NCI-H187 (cell line): ENCODE measurements at places on chromosomes 1 and 21.

GRCh38 chr1:182739545-182739944 lies 50.0 kb upstream of the NPL start:
- DNase-seq, result no peak

DNA sequence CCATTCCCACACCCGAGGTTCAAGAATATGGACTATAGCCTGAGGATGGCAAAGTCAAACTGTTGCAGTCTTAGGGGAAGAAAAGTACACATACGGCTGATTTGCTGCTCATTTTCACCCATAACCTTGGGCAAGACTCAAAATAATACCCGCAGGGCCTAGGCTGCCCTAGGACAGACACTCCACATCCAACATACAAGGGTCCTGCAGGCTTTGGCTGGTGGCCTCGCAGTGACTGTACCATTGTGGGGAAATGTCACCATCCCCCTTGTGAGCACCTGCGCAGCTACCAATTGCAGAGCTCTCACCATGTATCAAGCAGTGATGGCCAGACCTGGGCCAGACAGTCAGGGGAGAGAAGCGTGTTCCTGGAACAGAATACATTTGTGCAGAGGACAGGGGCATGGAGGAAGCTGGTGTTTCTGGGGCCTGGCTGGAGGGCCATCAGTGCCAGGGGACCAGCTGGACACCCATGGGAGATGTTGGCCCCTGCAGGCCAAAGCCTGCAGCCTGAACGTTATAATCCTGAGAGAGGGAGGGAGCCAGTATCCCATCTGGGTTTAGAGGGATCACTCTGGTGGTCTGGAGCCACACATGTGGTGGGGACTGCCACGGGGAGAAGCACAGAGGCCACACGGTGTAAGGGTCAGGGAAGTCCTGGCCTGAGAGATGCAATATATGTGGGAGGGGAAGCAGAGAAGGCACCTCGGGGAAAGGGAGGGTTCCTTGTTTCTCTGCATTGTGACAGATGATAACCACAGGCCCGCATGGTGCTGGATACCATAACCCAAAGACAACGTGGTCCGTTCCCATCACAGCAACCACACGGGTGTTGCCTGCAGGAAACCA lies 101.2 kb downstream of the GLIS1 start:
- DNase-seq, result no peak

- DNase-seq, result no peak
These were observed 70.4 kb upstream of the TTLL7 start for GRCh38 chr1:84069236-84069845.

DNA sequence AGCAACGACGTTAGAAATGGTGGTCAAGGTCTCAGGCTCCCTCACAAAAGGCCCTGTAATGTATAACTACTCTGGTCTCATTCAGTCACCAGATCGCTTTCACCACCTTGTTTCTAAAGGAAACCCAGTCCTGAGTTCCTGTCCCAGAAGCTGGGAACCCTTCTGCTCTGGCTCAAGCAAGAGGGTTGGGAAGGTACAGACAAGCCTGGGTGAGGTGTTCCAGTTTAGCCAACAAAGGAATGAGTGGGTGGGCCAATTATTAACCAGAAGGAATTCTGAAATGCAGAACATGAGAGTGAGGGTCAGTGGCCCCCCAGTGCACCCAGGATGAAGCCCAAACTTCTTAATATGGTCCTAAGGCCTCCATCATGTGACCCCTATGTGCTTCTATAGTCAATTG lies 17.5 kb downstream of the TRABD2B start:
- no peak for DNase-seq

DNA sequence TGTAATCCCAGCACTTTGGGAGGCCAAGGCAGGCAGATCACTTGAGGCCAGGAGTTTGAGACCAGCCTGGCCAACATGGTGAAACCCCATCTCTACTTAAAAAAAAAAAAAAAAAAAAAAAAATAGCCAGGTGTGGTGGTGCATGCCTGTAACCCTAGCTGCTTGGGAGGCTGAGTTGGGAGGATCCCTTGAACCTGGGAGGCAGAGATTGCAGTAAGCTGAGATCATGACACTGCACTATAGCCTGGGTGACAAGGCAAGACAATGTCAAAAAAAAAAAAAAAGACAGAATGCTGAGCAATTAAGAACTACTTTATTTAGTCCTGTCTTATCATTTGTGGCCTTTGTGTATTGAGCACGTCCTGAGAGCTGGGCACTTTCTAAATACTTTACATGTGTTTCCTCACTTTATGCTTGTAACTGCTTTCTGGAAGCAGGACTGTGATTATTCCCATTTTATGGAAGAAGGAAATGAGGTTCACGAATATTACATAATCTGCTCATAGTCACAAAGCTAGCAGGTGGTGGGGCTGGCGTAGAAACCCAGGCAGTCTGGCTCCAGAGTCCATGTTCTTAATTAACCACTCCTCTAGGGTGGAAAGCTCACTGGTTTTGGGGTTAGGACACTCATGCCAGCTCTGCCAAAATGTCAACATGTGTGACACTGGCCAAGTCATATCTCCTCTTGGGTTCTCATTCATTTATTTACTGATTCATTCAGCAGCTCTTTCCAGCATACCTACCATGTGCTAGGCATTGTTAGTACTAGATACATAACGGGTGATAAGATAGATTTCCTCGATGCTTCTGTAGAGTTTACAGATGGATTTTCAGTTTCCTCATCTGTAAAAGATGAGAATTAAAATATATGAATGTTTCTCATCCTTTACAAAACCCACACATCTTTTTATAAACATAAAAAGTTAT lies 57.7 kb downstream of the DDR2 start:
- DNase-seq, result no peak

DNA sequence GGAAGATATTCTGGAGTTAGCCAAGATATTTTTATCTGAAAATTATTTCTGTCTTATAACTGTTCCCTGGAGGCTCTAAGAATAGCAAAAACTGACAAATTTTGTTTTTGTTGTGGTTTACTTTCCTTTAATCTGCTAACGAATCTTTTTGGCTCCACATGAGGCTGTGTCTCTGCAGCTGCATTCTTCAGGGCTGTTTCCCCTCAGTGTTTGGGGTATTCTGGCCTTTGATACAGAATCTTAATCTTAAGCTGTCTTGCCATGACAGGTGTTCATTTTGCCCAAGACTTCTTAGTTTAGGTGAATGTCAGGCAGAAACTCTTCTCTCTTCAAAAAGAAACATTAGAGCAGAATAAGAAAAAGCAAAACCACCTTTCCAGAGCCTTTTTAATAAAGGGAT lies 83.8 kb downstream of the GABPA start:
- DNase-seq, result no peak

- DNase-seq, result no peak
These were observed 177.3 kb downstream of the CAMTA1 start for GRCh38 chr1:6962478-6962995.

GRCh38 chr1:245019910-245020486 lies 134.8 kb upstream of the KIF26B start:
- DNase-seq, result no peak

GRCh38 chr1:16992102-16992501 lies 11.7 kb upstream of the MFAP2 start:
- no peak for DNase-seq

- no peak for DNase-seq
These were observed 173.6 kb downstream of the PTGER3 start for GRCh38 chr1:70874063-70874462.

DNA sequence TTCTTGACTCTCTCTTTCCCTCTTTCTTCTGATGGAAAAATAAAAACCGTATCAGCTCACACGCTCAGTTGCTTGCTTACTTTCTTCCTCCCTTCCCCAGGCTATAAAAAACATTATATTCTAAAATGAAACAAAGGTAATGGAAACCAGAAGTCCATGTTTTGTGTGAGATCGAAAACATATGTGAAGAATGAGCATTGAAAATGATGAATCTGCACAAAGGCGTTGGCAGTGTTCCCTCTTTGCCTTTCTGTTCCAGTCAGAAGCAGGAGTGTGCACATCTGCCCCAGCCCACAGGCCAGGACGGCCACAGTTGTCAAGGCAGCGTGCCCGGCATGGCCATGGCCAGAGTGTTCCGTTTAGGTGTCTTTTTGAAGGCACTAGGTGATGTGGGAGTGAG lies 185.3 kb upstream of the USP24 start:
- DNase-seq, result no peak

GRCh38 chr1:25727088-25727487 lies 72.9 kb upstream of the SELENON start:
- DNase-seq, result no peak

GRCh38 chr1:223815865-223816264 lies 29.9 kb downstream of the TP53BP2 start:
- DNase-seq, result no peak

GRCh38 chr1:11273595-11274234 lies 717 bp downstream of the UBIAD1 start:
- peak; percentile 35 for DNase-seq

GRCh38 chr1:35433714-35434113 lies 123.5 kb downstream of the KIAA0319L start:
- DNase-seq, result no peak

GRCh38 chr1:201655243-201655642 lies 116.3 kb downstream of the NAV1 start:
- no peak for DNase-seq

- peak; percentile 45 for DNase-seq
These were observed at the start of gene WNT9A for GRCh38 chr1:227947676-227948492. TSS of gene WNT9A (minus strand) at chr1:227947932. CDS start at chr1:227947887, 45 bp downstream.

DNA sequence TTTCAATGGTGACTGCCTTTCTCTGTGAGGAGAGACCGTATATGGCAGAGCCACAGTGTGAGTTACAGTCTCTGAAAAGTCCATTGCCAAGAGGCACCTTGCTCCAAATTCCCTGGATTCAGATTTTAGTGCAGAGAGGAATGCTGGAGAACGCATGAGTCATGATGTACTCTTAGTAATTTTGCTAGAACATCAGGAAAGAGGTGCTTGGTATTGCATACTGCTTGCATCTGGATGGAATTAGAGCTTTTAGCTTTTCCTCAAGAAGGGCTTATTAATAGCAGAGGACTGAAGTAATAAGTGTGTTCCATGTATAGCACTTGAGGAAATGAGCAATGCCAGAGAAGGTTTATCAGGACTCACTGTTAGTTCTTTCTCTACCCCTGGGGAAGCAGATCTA lies 40.5 kb upstream of the AKT3 start:
- DNase-seq, result no peak

- no peak for DNase-seq
These were observed 2.4 kb downstream of the ARID1A start for GRCh38 chr1:26697978-26698849.

GRCh38 chr21:44300262-44300959 lies 558 bp downstream of the PFKL start:
- DNase-seq, result no peak

DNA sequence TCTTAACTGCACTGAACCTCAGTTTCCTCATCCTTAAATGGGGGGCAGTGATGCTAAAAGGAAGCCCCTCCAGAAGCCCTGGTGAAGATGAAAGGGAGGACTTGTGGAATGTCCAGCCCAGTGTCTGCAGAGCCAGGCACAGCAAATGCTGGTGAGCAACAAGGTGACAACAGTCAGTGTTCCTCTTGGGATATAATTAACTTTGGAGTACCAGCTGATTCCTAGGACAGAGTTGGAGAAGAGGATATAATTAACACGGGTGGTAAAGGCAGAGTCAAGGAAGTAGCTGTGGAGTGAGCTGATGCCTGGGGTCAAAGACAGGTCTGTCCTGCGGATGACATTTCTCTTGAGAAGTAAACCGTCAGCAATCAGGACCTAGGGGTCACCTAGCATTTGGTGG lies 60.7 kb upstream of the MRPS6 start:
- DNase-seq, result no peak

DNA sequence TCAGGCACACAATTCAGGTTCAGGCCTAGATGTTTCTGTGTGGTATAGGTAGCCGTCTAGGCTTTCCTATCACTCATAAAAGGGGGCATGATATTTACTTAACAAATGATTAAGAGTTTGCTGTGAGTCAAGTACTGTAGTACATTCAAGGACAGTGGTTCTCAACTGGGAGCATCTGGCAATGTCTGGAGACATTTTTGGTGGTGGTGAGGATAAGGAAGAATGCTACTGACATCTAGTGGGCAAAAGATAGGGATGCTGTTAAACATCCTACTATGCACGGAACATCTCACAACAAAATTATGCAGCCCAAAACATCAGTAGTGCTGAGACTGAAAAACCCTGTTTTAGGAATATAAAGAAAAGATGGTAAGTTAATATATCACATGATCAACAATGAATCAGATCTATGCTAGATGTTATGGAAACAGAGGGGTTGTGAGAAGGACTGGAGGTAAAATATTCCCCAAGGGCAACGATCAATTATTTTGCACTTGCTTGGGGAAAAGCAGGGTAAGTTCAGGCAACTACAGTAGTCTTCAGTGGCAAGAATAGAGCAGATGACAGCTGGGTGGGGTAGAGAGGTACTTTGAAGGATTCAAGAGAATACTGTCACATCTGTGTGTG lies 4.9 kb downstream of the DNTTIP2 start:
- no peak for DNase-seq

GRCh38 chr1:244089561-244089960 lies 38.5 kb downstream of the ZBTB18 start:
- no peak for DNase-seq

GRCh38 chr1:161037661-161038522 lies 872 bp downstream of the TSTD1 start:
- DNase-seq, result no peak

GRCh38 chr1:105416261-105416660 lies 1640.2 kb upstream of the PRMT6 start:
- DNase-seq, result no peak

- no peak for DNase-seq
These were observed 3.1 kb downstream of the TRAF5 start for GRCh38 chr1:211329764-211330201.

DNA sequence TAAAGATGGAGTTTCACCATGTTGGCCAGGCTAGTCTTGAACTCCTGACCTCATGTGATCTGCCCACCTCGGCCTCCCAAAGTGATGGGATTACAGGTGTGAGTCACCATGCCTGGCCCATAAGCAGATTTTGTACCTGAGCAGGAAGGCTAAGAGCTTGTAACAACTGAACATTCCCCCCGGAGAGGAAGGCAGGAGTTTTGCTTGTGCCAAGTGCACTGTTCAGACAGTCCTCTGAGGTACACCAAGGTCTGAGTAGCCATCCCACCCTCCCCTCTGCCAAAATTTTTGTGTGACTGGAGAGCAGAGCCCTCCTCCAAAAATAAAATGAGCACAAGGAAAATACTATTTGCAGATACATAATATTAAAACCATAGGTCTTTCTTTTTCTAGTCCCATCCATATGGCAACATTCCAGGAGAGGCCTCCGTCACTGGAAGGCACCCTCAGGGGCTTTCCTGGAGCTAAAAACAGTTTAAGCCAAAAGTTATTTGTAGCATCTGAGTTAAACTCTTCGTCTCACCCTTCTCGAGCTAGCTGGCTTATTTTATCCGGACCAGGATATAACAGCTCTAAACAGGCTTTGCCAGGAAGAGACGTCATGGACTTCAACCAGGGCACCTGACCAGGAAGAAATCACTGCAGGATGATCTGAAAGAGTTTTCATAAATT lies 27.2 kb downstream of the CAPN2 start:
- DNase-seq, result no peak

GRCh38 chr1:70910013-70910412 lies 137.6 kb downstream of the PTGER3 start:
- no peak for DNase-seq

GRCh38 chr1:58855274-58856165 lies 71.7 kb upstream of the JUN start:
- DNase-seq, result no peak

GRCh38 chr1:21050031-21050430 lies 126.7 kb downstream of the EIF4G3 start:
- DNase-seq, result no peak
